ENCODE measurements at places on chromosomes 3 and 15.
A peak's percentile ranks its signal among the peaks of the same experiment; 100 is the strongest.

DNA sequence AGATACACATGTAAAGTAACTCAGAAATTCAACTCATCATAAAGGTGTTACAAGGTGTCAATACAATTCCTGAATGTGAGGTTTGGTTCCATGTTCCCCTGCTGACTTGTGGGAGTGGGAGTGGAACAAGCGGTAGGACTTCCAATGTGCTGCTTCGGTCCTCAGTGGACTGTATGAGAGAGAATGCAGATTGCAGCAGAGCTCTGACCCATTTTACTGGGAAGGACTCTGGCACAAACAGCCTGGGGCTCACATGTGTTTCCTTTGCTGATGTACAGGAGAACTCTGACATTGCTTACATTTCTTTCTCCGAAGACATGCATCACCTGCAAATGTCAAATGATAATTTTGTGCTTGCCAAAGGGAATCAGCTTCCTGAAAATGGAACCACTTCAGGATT lies 111.5 kb downstream of the UNC13C start:
- no peak for DNase-seq

DNA sequence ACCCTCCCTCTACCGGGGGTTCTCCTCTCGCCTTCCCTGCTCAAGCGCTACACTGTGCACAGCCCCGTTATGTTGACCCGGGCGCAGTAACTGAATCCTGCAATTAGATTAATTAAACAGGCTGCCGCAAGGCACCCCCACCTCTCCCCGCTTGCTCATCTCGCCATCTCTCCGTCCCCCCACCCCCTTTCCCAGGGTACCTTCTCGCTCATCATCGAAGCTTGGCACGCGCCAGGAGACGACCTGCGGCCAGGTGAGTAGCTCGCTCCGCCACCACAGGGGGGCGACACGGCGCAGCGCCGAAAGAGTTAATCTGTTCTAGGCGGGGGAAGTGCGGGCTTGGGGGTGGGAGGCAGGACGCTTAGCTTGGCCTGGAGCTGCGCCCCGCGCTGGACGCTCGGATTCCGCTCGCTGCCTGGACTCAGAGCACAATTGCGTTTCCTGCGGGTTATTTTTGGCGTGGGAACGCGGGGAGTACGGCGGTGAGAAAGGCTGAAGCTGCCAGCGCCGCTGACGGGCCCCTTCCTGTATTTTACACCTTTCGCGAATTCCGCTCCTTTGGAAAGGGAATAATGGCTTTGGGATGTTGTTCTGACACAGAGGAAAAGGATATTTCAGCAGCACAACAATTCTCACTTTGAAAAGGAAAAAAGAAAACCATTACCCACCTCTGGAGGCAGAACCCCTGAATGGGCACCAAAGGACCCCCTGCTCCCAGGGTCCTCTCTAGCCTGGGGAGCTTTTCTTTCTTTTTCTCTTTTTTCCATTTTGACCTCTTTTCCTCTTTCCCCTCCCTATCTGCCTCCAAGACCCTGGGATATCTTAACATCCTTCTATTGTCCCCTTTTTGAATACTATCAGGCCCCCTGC lies 1.5 kb downstream of the DLL4 start:
- no peak for DNase-seq

DNA sequence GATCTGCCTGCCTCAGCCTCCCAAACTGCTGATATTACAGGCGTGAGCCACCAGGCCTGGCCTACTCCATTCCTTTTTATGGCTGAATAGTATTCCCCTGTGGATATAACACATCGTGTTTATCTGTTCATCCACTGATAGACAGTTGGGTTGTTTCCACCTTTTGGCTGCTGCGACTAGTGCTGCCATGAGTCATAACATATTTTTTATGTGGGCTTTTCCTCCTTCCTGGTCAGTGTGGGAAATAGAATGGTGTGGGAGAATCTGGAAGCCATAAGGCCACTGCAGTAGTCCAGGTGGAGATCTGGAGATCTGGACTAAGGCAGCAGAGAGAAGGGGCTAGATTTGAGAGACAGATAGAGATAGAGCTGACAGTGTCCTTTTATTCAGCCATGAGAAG lies 16.2 kb downstream of the LCMT2 start:
- no peak for DNase-seq

- no peak for DNase-seq
Measured at GRCh38 chr3:66409771-66410754, 90.8 kb downstream of the LRIG1 start.

DNA sequence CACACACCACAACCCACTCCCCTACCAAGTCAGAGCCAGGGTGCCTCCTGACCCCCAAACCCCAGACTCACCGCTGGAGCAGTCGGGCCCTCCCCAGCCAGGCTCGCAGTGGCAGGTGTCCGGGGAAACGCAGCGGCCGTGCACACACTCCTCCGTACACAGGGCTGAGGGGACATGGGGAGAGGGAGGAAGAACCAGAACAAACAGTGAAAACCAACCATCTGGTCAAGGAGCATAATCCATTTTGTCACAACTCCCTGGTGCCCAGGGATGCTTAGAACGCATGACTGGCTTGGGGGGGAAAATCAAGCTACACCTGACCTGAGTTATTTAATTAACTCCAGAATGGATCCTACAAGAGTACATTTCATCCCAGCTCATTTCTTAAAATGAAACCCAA lies 159.2 kb downstream of the MEGF11 start:
- DNase-seq = no peak

DNA sequence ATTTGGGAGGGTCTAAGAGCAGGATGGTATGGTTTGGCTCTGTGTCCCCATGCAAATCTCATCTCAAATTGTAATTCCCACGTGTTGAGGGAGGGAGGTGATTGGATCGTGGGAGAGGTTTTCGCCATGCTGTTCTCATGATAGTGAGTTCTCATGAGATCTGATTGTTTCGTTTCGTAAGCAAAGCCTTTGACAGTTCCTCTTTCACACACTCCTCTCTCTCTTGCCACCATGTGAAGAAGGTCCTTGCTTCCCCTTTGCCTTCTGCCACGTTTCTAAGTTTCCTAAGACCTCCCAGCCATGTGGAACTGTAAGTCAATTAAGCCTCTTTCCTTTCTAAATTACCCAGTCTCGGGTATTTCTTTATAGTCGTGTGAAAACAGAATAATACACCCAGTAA lies 553.7 kb downstream of the TAFA4 start:
- DNase-seq = no peak

DNA sequence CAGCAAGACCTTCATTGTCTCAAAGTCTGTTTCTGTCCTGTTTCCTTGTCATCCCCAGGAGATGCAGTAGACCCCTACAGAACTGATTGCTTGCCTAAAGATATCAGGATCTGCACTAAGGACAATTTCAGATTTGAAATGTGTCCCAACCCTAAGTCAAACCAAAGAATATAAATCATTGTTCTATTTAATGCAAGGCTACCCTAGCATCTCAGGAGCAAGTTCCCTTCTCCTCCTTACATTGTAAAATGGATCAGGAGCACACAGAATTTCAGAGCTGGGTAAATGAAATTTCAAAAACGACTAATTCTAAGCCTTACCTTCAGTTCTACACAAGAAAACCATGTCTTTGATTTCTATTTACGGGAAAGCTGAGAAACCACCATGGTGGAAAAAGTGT lies 360.9 kb upstream of the KCNH8 start:
- DNase-seq = no peak

DNA sequence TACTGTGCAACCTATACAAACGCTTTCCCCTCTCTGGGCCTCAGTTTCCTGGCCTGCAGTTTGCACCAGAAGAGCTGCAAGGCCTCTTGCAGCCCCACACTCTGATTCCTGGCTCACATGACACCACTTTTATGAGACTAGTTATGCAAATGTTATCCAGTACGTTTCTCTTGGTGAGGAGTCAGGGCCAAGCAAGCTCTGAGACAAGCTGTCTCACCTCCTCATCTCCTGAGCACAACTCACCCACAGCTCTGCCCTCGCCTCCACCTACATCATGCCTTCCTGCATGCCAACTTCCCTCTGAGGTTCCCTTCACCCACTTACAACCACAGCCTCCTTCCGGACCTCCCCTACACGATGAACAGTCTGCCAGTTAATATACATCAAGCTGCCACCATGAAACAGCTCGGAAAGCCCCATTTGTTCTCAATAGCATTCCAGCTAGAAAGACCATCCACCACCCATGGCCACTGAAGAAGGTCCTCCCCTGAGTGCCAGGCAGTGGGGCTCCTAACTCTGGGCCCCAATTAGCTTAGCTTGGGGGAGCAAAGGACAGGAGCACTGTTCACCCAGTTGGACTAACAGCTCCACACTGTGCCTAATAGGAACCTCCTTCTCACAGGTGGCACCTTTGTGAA lies 25.0 kb downstream of the CRYGS start:
- DNase-seq = peak; percentile 76

DNA sequence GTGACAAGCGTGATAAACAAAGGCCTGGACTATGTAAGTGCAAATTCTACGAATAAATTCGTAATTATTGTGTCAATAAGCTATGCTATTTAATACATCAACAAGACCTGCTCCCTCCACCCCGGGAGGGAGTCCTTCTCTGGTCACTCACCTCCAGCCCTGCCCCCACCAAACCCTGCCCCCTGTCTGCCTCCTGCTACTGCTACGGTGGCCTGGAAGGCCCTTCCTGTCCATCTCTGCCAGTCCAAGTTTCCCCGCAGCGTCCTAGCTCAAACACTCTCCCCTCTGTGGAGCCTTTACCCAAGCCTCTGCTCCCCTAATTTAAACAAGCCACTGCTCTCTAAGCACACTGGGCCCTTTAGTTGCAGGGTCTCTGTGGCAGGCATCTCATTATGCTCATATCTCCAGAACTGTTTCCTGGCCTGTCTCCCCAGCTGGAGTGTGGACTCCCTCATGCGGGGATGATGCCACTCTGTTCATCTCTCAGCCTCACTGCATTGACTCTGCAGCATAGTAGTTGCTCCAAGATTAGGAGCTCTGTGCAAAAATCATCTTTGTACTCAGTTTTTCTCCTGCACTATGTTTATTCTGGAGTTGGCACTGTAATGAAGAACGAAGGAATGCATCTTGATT lies 241.2 kb downstream of the NTRK3 start:
- no peak for DNase-seq

- DNase-seq = no peak
Measured at GRCh38 chr3:127819086-127819485, 3.2 kb downstream of the MGLL start.

- DNase-seq = no peak
Measured at GRCh38 chr3:123685780-123686179, 100.9 kb upstream of the HACD2 start.

DNA sequence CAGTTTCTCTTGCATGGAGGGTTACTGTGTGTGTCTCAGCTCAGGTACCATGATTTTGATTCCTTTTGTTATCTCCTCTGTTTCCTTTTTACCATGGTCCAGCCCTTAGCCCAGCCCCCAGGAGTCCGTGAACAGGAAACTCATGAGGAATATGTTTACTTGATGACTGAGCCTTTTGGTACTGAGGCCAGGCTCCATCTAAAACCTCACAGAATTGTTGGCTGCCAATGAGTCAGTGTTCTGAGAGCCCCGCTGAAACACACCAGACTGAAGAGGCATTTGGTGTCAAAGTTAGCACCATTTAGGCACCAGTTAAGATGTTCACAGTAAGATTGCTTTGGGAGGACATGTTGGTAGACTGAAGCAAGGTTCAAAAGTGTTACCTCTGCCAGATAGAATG lies 80.9 kb downstream of the DGKG start:
- no peak for DNase-seq

DNA sequence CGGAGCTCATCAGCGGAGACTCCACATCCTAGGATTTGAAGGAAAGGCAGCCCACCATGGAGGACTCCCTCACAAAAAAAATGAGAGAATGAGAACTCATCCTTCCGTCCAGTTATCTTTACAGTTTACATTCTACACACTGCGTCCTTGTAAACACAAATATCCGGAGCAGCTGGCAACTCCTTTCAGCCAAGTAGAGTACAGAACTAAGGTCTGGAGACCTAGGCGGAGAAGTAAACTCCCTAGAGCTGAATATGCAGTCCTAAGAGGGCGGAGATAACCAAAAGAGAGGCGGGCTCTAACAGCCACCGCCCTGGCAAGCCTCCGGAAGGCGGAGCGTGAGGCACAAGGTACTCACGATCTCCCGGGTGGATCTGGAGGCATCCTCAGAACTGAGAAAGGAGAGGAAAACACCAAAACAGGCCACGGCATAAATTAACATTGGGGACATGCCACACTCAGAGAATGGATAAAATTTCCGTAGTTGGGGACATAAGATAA lies 924 bp upstream of the SIN3A start:
- peak; percentile 82 for DNase-seq

GRCh38 chr3:24504772-24505171 lies 10.1 kb upstream of the THRB start:
- no peak for DNase-seq

DNA sequence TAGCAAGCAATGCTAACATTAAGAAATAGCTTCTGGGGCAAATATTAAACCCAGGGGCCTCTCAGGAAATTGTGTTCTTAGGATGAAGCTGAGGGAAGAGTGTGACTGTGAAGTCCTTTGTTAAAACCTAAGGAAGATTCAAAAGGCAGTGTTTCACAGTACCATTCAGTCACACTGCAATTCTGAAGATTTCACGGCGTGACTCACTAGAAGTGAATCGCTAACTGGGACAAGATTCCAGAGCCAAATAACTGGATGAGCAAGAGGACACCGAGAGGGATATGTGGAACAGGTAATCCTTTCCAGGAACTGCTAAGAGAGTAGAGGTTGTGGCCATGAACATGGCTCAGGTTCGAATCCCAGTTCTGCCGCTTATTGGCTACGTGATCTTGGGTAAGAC lies 61.8 kb upstream of the SMAD3 start:
- no peak for DNase-seq

DNA sequence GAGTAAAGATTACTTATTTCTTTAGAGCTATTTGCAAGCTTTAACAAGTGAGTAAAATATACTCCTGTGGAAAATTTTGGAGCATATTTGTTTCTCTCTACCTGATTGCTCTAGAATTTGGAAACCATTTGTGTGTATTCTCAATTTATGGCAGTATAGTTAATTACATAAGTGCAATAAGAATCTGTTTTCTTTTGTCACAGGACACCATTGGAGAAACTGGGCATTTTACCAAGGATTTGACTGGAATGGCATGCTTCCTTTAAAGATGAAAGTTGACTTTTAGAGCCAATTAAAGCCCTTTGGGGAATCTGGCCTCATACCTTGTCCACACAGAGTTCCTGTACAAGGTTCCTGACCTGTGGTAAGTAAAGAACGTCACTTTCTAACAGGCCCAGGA lies 38.4 kb downstream of the PAQR5 start:
- DNase-seq = no peak

GRCh38 chr3:114178770-114179368 lies at the start of gene DRD3:
Gene DRD3 (minus strand): TSS chr3:114179052. CDS start chr3:114171992, 7,060 bp downstream.
- peak; percentile 30 for DNase-seq

DNA sequence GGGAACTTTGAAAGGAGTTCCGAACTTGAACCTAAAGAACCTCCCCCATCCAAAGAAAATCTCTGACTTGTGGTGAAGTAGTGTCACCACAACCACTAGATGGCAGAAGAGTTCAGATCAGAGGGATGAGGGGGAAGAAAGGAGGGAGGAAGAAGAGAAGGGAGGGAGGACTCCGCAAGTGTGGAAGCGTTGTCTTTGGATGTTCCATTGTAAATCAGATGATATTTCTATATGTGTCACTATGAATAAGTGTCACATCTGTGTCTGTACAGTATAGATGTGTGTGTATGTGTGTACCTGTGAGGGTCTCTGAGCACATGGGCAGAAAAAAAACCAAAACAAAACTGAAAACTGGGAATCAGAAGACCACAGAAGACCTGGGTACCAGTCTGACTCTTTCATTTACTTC lies 16.9 kb downstream of the SLC24A1 start:
- DNase-seq = peak; percentile 71

GRCh38 chr3:38823722-38824121 lies 7.7 kb upstream of the SCN10A start:
- DNase-seq = no peak

Data from CD4-positive, alpha-beta T cell treated with Interleukin-2 at 100 ng/mL for 4 hours (primary cell).